ELR (cell line): ENCODE measurements at places on chromosomes 12 and 14.

GRCh38 chr14:96066976-96067375 is 27.8 kb downstream of the C14orf132 start:
- no peak for DNase-seq

DNA sequence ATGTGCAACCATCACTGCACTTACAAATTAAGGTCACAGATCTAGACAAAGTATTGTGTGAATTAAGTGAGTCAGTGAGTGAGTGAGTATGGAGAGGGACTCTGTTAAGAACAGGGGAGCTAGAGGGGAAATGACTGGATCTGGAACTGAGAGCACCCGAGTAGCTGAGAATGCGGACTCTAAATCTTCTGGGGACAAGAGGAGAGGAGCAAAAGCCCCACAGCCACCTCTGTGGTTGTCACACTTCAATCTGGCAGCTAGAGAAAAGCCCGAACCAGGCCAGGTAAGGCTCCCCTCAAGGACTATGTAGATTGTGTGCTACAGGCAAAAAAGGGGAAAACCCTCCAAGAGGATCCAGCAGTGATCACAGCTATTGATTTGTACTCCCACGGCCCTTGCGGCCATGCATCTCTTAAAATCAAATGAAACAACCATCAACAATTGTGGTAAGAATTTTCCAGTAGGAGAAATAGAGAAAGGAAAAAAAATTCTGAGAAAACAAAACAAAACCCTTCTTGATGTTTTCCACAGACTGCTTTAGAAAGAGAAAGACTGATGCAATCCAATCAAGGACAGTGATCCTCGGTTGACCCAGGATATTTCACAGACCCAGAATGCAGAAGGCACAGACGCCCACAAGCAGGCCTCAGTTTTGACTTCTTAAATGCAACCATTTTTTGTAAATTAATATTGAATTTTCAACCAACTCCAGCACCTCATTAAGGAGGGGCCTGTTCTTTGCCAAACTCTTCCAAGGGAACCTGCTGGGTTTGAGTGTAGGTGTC is 109.6 kb downstream of the SLC38A6 start:
- no peak for DNase-seq

DNA sequence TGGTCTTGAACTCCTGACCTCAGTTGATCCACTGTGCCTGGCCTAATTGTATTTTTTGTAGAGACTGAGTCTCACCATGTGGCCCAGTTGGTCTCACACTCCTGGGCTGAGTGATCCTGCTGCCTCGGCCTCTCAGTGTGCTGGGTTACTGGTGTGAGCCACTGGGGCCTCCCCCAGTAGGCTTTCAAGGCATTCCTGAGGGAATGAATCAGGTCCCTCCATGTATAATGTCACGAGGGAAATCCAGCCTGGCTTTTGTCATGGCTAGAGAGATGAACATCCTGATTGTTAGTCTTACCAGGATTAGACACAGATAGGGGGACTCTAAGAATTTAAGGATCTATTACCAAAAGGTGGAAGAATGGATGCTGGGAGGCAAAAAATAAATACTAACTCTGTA is 51.9 kb downstream of the CPSF2 start:
- DNase-seq: peak; percentile 67

GRCh38 chr12:25775968-25776367 is 182.5 kb upstream of the RASSF8 start:
- DNase-seq: peak; percentile 86

GRCh38 chr14:20477211-20477876 is 8.1 kb downstream of the PNP start:
- DNase-seq: peak; percentile 64

- DNase-seq: peak; percentile 54
Measured at GRCh38 chr14:53022593-53022992, 71.7 kb upstream of the FERMT2 start.
